ENCODE measurements at places on chromosomes 4 and X.

DNA sequence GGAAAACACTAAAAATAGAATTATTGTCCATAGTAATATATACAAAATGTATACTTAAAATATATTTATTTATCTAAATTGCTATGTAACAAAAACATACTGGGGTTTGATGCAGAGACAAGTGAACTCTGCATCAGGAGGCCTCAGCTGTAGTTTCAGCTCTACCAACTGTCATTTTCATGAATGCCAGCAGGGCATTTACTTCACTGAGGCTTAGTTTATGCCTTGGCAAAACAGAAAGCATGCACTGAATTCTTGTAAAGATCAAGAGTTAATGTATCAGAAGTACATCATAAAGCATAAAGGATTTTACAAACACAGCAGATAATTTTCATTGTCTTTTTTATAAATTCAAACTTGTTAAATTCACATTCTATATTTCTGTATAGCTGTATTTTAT, 577.0 kb downstream of the C4orf33 start:
- no peak for DNase-seq

GRCh38 chr4:37648084-37648817, 37.9 kb downstream of the RELL1 start:
- no peak for DNase-seq

- DNase-seq, result no peak
These were observed 17.3 kb upstream of the CCDC149 start for GRCh38 chr4:24930151-24930550.

GRCh38 chrX:152821145-152821765, 9.3 kb downstream of the CETN2 start:
- no peak for DNase-seq

DNA sequence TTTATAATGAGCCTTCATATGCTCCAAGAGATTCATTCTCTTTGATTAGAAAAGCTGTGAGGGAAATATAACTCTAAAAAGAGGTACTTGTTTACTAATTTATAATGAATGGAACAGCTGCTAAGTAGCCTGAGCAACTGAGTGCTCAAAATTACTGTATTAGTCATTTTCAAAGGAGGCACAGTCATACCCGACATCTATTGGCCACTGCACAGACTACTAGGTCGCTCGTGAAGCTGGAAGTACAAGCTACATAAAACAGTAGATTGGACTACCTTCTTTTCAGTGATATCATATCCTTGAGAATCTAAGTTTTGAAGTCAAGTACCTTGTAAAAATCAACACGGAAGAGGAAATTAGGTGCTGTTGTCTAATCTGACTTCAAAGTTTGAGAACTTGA, 52.0 kb upstream of the GLRB start:
- no peak for DNase-seq

DNA sequence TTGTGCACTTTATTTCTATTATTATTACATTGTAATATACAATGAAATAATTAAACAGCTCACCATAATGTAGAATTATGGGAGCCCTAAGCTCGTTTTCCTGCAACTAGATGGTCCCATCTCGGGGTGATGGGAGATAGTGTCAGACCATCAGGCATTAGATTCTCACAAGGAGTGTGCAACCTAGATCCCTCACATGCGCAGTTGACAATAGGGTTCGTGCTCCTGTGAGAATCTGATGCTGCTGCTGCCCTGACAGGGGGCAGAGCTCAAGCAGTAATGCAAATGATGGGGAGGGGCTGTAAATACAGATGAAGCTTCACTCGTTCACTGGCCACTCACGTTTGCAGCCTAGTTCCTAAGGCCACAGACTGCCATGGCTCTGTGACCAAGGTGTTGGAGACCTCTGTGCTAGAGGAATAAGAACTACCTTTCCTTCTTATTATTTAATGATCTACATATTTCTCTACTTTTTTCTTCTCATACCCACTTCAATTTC, 492.9 kb upstream of the INTU start:
- no peak for DNase-seq

DNA sequence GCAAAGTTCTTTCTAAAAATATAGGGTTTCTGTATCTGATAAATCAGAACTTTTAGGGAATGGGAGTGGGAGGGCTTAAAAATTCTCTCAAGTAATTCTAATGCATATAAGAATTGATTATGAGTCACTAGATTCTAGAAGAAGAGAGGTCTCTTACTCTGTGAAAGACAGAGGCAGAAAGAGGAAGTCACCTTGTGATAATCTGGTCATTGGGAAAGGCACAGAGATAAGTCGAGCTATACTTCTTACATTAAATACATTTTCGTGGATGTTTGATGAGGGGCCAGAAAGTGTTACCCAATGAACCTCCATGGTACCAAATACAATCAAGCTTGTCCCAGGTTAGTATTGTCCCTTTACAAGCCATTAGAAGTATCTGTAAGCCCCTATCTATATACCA, 134.4 kb downstream of the MAD2L1 start:
- no peak for DNase-seq

DNA sequence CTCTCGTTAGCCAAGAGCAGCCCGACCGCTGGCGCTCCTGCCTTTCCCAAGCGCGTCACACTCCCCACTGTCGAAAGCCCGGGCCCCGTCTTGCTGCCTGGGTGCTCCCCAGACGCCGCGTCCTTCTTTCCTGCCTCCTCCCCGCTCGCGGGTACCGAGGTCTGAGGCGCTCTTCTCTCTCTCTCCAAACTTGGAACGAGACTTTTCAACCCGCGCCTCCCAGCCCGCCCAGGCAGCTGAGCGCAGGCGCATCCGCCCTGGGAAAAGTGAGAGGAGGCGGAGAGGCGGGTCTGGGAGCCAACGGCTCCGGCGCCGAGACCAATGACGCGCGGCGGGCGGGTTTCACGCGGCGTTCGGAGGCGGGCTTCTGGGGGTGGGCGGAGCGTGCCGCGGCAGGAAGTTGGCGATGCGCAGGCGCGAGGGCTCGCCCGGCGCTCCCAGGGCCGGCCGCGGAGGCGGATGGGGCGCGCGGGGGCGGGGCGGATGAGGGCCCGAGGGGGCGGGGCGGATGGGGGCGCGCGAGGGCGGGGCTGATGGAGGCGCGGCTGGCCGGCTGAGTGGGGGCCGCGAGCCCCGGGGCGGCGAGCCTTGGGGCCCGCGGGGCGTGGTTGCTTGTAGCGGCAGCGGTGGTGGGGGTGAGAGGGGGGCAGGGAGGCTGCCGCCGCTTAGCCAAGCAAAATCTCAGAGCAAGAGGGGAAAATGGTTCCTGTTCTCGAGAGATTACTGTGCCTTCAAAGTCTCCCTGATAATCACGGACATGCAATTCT, at the start of gene RBBP7:
Gene RBBP7 (minus strand): TSS at position 268 of the 767 bp plus-strand sequence. CDS start 309 bp downstream, outside the sequence.
- peak; percentile 88 for DNase-seq

DNA sequence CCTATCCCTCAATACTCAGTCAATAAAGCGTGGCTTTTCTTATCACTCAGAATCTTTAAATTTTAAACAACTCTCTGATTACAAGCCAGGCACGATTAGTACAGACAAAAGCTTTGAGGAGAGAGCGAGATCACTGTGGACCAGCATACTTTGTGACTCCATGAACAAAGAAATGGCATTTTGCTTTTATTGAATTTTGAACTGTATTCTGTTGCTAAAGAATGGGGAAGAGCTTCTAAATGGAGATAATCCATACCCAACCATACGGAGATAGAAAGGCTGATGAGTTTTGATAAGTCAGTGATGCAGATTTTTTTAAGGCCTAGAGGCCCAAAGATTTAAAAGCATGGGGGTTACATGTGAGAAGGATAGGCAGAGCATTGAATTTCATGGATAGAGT, 259.1 kb downstream of the DACH2 start:
- DNase-seq, result no peak

- no peak for DNase-seq
These were observed 270.9 kb upstream of the GRIA3 start for GRCh38 chrX:122913134-122913533.

DNA sequence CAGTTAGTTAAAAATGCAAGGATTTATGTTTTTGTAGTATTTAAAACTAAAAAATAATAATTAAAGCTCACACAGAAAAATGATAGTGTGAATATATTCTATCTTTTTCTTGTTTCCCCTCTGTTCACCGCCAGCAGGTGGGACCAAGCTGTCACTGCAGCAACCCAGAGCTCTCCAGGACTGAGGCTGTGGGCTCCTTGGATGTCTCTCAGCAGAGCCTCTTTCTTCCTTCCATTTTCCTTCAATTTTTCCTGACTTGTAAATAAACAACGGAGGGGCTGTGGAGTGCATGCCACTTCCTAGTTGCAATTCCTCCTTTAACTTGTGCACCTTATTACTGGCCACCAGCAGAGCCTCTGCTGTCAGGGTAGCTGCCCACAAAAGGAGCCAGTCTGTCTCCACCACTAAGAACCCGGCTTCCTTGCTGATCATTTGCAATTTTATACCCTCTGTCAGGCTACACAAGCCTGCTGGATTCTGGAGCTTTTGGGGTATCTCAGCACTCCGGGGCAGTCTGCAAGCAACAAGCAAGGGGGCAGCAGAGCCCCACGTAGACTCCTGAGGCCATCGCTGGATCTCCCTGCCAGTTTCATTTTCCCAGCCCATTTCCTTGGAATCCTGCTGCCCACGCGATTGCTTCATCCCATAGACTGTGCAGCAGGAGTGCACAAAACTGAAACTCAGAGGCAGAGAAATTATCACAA, 1467.4 kb downstream of the C4orf33 start:
- DNase-seq, result peak; percentile 22
